ENCODE measurements at places on chromosomes 11 and 22.

DNA sequence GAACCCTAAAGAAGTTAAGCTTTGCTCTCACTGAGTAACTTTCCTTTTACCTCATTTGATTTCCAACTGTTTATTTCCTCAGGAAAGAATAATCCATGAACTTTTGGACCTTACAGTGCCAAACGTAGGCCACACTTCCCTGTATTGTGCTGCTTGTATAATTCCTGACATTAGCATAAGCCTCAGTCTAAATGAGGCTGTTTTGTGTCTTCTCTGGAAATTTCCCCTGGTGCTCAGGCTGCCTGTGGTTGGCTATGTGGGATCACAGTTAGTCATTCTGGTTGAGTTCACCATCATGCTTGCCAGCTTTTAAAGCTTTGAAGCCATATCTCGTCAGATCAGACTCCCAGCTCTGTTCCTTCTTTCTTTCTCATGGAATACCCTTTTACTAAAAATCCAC, 107.0 kb downstream of the FAM76B start:
- DNase-seq = no peak

DNA sequence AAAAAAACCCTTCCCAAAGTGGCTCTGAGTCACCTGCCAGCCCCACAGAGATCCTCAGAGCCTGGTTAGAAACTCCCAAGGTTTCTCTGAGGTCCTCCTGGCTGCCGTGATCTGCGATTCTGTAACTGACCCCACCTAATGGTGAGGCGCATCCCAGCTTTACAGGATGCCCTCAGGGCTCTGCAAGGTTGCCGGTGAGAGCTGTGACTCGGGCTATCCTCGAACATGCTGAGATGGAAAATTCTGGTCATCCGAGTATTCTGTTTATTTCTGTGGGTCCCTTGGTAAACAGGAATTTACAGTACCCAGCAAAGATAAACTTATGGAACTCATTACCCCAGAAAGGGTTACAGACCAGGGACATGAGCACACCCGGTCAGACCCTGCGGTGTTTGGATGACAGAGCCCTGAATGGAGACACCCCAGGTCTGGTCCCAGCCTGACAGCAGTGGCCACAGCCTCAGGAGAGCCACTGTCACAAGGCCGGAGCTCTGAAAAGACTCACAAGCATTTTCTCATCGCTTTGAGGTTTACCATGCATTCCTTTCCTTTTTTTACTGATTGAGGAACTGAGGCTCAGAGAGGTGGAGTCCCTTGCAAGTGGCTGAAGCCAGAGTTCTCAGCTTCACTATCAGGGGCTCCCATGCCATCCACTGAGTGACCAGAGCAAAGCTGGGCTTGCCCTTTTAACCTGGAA, 22.2 kb downstream of the LIF start:
- peak; percentile 79 for DNase-seq

- no peak for DNase-seq
Measured at GRCh38 chr11:976431-977160, 50.9 kb downstream of the AP2A2 start.

- no peak for DNase-seq
Measured at GRCh38 chr11:15748132-15748531, 608.2 kb downstream of the SOX6 start.

DNA sequence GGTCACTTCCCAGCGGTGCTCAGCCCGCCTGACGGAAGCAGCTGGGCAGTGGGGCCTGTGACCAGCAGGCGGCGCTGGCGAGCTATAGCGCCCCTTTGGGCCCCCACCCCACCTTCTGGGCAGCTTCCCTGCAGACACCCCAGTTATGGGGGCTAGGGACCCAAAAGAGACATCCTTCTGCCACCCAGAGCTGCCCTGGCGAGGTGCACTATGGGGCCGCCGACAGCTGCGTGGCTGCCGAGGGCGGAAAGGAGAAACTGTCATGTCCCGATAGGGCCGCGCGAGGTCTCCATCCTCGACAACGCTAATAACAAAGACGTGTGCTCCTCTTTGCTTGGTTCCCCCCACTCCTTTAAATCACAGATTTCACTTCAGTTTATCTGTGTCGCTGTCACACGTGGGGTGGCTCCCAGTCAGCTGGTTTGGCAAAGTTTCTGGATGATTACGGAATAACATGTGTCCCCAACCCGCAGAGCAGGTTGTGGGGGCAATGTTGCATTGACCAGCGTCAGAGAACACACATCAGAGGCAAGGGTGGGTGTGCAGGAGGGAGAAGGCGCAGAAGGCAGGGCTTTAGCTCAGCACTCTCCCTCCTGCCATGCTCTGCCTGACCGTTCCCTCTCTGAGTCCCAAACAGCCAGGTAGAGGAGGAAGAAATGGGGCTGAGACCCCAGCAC, 673 bp upstream of the MYO7A start:
- DNase-seq = peak; percentile 82

Data from ELF-1 (cell line).